ENCODE measurements at places on chromosomes 2 and 18. TPM values are rescaled to one million over a fixed set of nuclear protein-coding genes. Genes with fewer than 3 reads are reported as not detected.

LANCL1 gene
- 21.5 TPM for total RNA-seq

DIS3L2 gene
- 12.8 TPM for total RNA-seq

EVX2 gene
- total RNA-seq = not detected

FAM168B gene
- total RNA-seq = 172 TPM

PLEKHM3 gene
- total RNA-seq = 5.6 TPM

CNPPD1 gene
- 57.6 TPM for total RNA-seq

RAD51AP2 gene
- total RNA-seq = not detected

MBP gene
- 55.0 TPM for total RNA-seq

GPR45 gene
- not detected for total RNA-seq

OSBPL1A gene
- total RNA-seq = 61.5 TPM

MOCOS gene
- 0.82 TPM for total RNA-seq

AMMECR1L gene
- 8.6 TPM for total RNA-seq

TTN gene
- 6,577 TPM for total RNA-seq

- DNase-seq = no peak
Observed at GRCh38 chr18:74251297-74252038, 40.3 kb downstream of the CYB5A start.

DNA sequence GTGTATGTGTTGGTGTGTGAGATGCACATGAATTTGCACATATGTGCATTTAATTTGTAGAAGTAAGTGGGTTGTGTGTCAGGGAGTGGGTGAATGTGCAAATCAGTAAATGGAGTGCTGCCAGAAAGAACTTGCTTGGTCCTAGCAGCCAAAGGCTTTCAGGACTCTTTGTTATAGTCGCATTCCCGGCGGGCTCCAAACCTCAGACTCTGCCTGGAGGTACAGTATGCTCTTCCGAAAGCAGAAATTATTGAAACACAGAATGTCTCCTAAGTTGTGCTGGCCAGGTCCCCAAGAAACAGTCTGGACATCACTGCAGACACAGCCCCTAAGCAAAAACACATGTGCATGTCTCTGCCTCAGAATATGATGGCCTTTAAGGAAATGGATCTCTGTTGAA lies 232.4 kb downstream of the INSIG2 start:
- DNase-seq = no peak

DNA sequence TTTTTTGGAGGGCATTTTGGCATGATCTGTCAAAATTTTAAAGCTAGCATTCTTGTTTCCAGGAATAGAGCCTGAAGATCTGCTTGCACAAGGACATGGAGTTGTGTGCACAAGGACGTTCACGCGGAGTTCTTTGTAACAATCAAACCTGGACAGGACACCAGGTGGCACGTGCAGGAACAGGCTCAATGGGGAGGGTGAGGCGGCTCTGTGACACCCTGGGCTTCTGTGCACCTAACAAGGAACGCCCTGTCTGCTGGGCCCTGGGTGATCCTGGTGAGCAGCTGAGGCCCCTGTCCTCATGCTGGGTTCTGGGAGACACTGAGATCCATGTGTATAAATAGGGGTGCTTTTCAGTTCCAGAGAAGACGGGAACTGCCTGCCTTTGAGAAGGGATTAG lies 93.1 kb upstream of the PXDN start:
- no peak for DNase-seq

DNA sequence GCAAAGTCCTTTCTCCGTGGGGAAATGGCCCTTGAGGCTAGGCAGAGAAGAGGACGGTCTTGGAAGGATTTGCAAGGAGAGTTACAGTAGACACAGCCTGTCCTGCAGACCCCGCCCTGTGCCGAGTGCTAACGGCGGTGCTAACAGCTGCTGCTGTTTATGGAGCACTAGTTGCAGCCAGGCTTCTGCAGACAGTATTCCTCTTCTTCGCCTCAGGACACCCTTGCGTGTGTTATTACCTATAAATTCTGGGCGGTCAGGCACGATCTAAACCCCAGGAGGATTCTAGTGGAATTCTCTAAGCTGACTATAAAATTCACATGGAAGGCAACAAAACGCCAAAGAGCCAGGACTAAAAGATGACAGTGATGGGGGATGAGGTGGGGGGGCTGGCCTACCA lies 139.8 kb downstream of the GLI2 start:
- DNase-seq = no peak

DNA sequence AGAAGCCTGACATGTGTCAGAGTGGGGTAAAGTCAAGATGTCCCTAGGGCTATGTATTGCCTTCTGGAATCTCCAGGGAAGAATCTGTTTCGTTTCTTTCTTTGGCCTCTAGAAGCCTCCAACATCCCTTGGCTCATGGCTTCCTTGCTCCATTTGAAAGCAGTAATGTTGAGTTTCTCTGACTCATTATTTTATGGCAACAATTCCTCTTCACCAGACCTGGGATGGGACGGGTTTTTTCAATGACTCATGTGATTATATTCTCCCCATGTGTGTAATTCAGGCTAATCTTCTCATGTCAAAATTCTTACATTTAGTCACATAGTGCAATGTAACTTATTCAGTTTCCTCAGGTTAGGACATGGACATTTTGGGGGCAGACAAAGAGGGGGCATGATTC lies 1038.6 kb downstream of the CBLN2 start:
- DNase-seq = no peak

DNA sequence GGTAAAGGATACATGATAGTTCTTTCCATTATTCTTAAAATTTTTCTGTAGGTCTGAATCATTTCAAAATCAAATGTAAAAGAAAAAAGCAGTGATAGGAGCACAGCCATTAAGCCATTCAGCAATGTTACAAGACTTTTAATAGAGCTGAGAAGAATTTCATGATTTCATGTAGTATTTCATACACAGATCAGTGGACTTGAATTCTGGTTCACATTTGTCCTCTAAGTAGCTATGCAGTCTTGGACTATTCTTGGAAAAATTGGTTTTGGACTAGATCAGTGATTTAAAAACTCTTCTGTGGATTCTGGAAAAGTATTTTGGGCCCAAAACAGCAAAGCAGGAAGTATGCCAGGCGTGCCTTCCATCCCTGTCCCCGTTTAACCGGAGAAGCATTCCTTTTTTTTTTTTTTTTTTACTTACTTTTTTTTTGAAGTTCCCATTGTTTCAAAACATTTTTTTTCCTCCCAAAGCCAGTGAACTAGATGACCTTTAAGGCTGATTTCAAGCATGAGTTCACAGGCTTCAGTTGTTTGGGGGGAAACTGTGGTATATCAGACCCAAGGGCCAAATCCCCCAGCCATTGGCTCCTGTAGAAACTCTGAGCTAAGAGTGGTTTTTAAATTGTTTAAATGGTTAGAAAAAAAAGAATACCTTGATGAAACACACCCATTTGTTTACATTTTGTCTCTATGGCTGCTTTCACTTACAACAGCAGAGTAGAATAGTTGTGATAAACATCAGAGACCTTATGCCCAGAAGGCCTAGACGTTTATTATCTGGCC lies 17.5 kb upstream of the POLI start:
- DNase-seq = no peak

DNA sequence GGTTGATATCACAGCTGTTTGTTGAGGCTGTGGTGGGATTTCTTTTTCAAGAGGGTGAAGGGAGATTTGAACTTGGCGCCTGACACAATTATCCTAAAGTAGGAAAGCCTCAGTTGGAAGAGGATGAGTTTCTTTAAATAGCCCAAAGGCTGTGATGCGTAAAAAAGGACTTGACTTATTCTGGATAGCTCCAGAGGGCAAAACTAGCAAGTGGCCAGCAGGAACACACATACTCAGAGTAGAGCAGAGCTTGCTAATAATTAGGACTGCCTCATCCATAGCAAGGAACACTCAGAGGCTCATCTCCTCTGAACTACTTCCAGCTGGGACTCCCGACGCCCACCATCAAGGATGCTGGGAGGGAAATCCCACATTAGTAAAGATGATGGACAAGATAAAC lies 74.0 kb downstream of the AFF3 start:
- no peak for DNase-seq

GRCh38 chr2:190441564-190441963 lies 33.4 kb downstream of the MFSD6 start:
- DNase-seq = no peak

GRCh38 chr2:95325026-95325425 lies 27.9 kb downstream of the KCNIP3 start:
- no peak for DNase-seq

- no peak for DNase-seq
Observed at GRCh38 chr2:233367586-233367985, 13.3 kb downstream of the DGKD start.

DNA sequence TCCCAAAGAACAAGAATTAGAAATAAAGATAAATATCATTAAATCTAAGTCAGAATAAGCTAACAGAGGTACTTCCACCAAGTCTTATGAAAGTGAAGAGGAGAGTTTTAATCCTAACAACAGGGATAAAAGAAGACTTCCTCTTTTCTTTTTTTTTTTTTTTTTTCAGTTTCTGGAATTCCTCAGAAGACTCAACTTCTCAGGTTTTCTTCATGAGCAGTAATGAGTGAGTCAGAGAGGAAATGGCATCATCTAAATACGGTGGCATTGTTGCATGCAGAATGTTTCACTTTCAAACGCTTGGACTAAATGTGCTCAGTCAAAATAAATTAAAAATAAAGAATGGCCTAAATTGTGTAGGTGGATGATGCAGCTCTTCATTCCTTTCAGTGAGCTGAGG lies 45.6 kb upstream of the ARHGAP15 start:
- DNase-seq = no peak

GRCh38 chr18:37403100-37403781 lies 162.4 kb downstream of the CELF4 start:
- DNase-seq = peak; percentile 31

GRCh38 chr2:27973592-27973991 lies 83.1 kb downstream of the BABAM2 start:
- DNase-seq = no peak

DNA sequence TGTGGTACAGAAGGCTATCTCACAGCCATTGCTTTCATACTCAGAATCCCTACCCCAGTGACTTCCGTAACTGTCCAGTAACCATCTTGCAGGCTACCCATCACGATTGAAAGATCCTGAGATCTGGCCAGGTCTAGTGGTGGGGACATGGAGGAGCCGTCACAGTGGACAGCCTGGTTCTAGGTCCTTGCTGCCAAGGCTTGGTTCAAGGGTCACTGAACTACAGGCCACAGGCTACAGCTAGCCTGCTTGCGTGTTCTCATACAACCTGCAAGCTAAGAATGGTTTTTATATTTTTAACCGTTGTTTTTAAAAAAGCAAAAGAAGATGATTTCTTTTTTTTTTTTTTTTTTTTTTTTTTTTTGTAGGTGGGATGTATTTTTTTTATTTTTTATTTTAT lies 151.6 kb downstream of the MYO1B start:
- no peak for DNase-seq

GRCh38 chr2:238563551-238563950 lies 136.8 kb downstream of the ASB1 start:
- no peak for DNase-seq

- DNase-seq = no peak
Observed at GRCh38 chr2:160167089-160167740, 32.9 kb downstream of the ITGB6 start.

- DNase-seq = no peak
Observed at GRCh38 chr18:79104137-79104536, 34.9 kb downstream of the ATP9B start.

- DNase-seq = no peak
Observed at GRCh38 chr2:138787053-138787666, 7.0 kb upstream of the NXPH2 start.

DNA sequence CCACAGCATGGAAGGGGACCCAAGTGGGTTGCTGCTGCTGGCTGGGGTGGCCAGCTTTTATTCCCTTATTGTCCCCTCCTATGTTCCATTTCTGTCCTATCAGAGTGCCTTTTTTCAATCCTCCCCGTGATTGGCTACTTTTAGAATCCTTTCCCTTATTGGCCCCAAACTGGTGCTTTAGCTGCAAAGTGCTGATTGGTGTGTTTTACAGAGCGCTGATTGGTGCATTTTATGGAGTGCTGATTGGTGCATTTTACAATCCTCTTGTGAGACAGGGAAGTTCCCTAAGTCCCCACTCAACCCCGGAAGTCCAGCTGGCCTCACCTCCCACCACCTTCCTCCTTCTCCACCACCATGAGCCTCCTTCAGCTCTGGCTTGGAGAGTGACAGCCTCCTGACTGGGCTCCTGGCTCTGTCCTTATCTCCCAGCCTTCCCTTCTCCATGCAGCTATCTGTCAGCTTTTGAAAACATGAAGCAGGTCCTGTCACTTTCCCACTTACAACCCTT lies 20.7 kb upstream of the PLB1 start:
- DNase-seq = no peak

DNA sequence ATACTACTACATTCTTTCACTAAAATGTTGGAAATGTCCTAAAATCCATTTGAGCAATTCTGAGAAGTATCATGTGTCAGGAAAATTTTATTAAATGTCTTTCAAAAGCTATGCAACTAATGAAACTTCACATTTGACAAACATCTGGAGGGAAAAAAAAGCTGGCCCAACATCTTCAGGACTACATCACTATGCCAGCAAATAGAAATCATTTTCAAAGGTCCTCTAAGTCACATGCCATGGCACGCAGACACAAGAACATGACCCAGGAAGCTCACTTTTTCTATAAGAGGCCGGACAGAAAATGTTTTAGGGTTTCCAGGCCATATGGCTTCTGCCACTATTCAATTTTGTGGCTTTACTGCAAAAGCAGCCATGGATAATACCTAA lies 11.6 kb downstream of the KANSL3 start:
- DNase-seq = no peak

DNA sequence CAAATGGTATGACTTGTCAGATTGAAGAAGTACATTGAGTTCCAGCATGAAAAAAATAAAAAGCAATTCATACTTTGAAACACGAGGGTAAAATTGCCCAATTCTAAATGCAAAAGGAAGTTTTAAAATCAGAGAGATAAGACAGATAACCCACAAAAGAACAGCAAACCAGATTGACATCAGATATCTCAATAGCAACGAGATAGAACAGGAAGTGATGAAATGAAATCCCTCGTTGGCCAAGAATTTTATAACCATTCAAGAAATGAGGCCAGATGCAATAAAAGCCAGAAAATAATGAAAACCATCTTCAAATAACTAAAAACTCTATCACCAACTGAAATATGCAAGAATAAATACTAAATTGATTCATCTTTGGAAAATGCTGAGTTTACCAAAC lies 172.8 kb downstream of the CD226 start:
- DNase-seq = no peak

- peak; percentile 21 for DNase-seq
Observed at GRCh38 chr2:231104115-231104713, 20.6 kb downstream of the HTR2B start.

- DNase-seq = no peak
Observed at GRCh38 chr2:161355983-161356382, 47.8 kb downstream of the PSMD14 start.

- DNase-seq = peak; percentile 32
Observed at GRCh38 chr2:36708041-36708741, 11.7 kb downstream of the VIT start.

GRCh38 chr2:26178746-26179436 lies 6.0 kb downstream of the GAREM2 start:
- DNase-seq = no peak

- DNase-seq = no peak
Observed at GRCh38 chr2:215419769-215420470, 15.9 kb downstream of the FN1 start.
